IPS DF 19.7 (cell line): ENCODE measurements at places on chromosomes 1 and 21.

DNA sequence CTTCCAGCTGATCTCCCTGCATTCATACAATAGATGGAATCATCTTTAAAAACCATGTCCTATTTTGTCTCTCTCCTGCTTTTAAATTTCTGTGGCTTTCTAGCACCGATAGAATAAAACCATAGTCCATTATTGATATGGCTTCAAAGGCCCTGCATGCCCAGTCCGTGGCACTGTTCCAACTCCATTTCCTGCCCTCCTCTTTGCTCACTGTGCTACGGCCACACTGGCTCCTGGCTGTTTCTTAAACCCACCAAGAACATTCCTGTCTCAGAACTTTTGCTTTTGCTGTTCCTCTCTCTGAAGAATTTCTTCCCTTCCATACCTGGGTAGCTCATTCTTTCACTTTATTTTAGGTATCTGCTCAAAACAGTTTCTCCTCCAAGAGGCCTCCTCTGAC lies 7.2 kb downstream of the SLAMF1 start:
- DNase-seq: no peak

DNA sequence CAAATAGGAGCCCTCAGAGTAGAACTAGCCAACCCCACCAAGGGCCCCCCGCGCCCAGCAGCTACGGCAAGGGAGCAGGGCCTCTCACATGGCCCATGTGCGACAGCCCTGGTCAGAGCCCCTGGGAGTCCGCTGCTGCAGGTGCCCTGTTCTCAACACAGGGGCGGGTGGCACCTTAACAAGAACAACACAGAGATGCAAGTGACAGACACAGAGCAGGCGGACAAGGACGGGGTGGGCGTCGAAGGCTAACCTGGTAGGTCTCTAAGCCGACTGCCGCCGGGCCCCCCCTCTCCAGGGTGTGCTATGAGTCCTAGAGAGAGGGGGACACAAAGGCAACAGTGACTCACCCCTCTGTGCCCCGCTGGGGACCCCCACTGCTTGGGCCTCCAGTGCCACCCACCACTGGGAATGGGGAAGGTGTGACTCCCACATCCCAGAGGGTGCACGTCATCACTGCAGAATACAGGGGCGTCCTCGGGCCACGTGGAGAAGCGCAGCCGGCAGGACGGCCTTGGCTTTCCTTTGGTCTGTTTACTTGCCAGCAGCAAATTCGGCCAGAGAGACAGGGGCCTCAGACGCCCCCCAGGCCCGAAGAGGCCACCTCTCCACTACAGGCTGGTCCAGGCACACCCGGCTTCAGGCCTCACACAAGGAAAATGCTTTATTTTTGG lies 44.8 kb downstream of the PRDM15 start:
- no peak for DNase-seq

GRCh38 chr1:231219422-231220401 lies 21.3 kb upstream of the GNPAT start:
- DNase-seq: no peak

DNA sequence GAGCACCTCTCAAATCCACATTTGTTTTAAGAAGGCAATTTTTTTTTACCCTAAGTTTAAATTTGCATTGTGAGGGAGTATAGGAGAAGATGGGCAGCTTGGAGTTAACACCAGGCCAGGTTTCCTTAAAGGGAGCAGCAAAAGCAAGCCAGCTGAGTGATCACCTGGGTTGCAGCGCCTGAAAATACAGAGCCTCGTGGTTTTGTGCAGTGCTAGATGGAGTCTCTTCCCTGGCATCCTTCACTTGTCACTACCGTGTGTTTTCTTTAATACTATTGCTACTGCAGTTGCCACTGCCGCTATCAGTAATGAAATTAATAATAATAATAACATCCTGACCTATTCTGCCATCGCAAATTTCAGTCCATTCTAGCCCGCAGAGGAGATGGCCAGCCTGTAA lies 35.2 kb upstream of the VAV3 start:
- no peak for DNase-seq

DNA sequence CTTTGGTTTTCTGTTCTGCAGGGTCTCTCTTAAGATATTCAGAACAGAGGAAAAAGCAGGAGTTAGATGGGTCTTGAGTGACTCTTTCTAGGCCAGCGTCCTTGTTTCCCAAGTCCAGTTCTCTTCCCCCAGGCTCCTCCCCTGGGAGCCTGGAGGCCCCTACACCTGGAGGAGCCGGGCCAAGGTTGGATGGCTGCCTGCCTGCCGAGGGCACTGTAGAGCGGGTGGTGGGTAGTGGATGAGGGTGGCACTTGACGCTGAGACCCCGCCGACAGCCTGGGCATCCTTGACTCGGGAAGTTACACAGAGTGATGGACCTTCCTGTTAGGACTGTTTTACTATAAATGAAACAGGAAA lies 17.4 kb upstream of the KANK4 start:
- DNase-seq: no peak
